ENCODE measurements at places on chromosomes 2 and 18.

GRCh38 chr2:121090088-121090715 lies 194.8 kb downstream of the TFCP2L1 start:
- DNase-seq = no peak

GRCh38 chr2:197102231-197102630 lies 175.7 kb upstream of the PGAP1 start:
- no peak for DNase-seq

GRCh38 chr2:133733901-133734255 lies 165.6 kb upstream of the NCKAP5 start:
- DNase-seq = no peak

- no peak for DNase-seq
Observed at GRCh38 chr2:203718087-203718486, 11.6 kb downstream of the CD28 start.

Measured in Right ventricle myocardium inferior (tissue), 1 donor.